Stimulated activated memory B cell treated with anti-CD40 and anti-IgM and Interleukin-4, amounts not matched to agents 10 μg/mL and 1 μg/mL and 100 μg/mL, for 72 hours (primary cell): ENCODE measurements at places on chromosomes 2 and 18.

GRCh38 chr2:42922790-42923579, 130.6 kb upstream of the HAAO start:
- no peak for ATAC-seq

DNA sequence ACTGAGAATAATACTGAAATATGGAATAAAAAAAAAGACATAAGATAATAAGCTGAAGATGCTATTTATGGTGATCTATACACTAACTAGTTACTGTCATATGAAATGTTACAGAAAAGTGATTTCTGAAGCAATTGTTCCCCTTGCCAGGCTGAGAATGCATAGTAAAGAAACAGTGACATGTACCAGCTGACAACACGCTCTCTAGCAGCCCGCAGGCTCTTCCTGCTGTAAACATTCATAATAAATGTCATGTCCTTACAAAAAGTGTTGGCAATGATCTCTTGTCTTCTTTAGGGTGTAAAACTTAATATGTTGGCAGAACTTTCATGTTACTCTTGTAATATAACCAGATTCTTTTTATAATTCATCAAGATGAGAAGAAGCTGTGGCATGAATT, 1171.3 kb downstream of the DSC3 start:
- no peak for ATAC-seq

GRCh38 chr18:79107886-79108285, 38.7 kb downstream of the ATP9B start:
- ATAC-seq, result no peak

DNA sequence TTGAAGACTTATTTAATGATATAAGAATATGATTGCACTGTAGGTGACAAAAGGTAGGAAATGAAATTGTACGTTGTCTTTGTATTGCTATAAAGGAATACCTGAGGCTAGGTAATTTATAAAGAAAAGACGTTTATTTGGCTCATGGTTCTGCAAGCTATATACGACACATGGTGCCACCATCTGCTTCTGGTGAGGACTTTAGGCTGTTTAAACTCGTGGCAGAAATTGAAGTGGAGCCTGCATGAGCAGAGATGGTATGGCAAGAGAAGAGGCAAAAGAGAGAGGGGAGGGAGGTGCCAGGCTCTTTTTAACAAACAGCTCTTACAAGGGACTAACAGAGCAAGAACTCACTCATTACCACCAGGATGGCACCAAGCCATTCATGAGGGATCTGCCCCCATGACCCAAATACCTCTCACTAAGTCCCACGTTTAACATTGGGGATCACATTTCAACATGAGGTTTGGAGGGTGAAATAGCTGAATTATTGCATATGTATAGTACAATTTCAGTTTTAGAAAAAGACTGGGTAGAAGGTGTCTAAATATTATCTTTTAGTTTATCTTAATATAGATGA, 86.8 kb downstream of the GULP1 start:
- ATAC-seq, result no peak

DNA sequence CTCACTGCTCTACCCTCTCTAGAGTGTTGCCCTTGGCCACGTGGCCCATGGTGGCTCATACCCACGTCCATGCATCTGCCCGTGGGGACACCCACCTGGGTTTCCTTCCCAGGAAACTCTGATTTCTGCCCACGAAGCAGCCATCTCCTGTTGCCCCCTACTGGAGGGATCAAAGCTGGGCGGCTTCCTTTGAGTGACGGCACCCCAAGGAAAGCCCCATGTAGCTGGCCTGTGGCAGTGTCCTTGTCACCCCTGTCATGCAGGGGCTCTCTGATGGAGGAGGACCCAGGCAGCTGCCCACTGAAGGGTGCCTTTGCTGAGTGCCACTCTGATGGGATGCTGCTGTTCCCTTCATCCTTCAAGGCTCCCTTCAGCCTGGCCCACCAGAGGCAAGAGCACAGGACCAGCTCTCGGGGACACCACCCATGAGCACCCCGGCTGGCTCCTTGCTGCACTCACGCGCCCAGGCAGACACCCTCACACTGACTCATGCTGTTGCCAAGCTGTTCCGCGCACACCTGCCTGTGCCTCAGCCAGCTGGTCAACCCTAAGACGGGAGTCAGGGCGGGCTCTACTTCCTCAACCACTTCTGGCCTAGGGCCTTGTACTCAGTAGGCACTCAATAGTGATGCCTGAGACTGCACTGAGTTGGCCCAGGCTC, 101.1 kb downstream of the CTIF start:
- ATAC-seq, result no peak

DNA sequence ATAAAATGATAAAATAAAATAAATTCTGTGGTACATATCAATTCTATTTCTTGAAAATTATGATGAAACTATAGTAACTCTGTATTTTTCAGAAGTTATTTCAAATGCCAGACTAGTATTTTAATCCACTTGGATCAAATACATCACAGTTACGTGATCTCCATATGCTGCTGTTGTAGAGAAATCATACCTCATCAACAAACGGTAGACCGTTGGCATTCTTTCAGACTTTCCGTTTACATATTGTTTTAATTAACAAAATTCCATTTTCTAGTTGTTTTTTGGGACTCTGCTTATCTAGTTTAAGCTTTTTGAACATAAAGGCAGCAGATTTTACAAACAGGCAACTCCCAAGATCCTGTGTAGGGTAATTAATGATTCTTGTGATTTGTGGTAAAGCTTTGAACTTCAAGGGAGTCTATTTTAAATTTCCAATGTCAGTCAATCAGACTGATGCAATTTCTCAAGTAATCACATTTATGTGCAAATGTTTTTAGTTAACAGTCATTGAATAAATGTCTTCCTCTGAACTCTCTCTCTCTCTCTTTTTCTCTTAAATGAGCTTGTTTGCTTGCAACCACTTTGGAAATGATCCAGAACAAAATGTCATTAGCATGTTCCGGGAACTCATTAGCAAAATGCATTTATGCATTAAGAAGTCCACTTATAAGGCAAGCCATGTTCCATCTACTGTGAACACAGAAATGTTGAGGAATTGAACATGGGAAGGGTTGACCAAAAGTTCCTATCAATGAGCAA, 31.8 kb downstream of the NYAP2 start:
- ATAC-seq, result no peak

- no peak for ATAC-seq
Measured at GRCh38 chr2:38296197-38296780, 80.8 kb downstream of the ATL2 start.

- no peak for ATAC-seq
Measured at GRCh38 chr2:147524912-147525311, 319.9 kb upstream of the ACVR2A start.

- peak; percentile 93 for ATAC-seq
Measured at GRCh38 chr2:203811491-203812221, 55.9 kb upstream of the CTLA4 start.

- peak; percentile 31 for ATAC-seq
Measured at GRCh38 chr2:85753525-85754312, at the start of gene ATOH8. TSS of gene ATOH8 (plus strand) at chr2:85753991. CDS start at chr2:85754190, 199 bp downstream.

GRCh38 chr2:216044883-216045486, 31.6 kb upstream of the MREG start:
- no peak for ATAC-seq

GRCh38 chr2:17628349-17629261, 88.1 kb downstream of the VSNL1 start:
- ATAC-seq, result no peak

DNA sequence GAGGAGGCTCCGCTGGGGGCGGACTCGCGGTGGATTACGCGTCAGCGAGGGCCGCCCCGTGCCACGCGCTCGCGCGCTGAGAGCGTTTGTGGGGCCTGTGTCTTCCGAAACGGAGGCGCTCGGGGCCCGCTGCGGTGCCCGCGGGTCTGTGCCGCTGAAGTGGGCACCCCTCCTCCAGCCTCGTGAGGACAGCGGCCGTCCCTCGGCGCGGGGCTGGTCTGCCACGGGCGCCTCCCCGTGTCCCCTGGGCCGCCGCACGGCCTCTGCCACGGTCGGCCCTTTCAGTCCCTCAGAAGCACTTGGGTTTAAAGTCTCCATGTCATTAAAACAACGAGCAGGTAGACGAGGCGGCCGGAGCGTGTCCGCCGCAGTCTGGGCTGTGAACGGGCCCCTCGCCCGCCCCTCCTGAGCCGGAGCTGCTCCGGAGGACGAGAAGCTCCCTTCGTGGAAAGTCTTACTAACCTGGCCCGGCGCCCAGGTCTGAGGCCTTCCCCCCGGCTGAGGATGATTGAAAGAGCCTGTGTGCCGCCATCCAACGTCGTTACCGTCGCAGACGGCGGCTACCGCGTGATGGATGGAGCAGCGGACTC, 97.6 kb downstream of the NFATC1 start:
- no peak for ATAC-seq

DNA sequence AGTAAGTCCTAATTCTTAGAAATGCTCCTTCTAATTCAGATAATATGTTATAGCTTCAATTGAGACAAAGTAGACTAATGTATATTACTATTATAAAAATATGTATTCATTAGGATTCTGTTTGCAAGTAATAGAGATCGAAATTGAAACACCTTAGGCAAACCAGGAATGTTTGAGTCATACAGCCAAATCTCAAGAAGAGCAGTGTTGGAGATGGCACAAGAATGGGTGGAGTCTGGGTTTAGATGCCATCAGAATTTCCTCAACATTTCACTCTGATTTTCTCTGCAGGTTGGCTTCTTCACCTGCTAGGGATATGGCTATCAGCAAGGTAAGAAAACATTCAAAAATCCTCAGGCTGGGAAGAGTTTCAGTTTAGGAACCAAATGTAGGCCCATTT, 405.4 kb downstream of the CCDC85A start:
- ATAC-seq, result no peak

GRCh38 chr2:32496662-32497061, 131.2 kb upstream of the TTC27 start:
- ATAC-seq, result no peak

GRCh38 chr2:8685697-8686358, 4.0 kb downstream of the ID2 start:
- ATAC-seq, result peak; percentile 67

DNA sequence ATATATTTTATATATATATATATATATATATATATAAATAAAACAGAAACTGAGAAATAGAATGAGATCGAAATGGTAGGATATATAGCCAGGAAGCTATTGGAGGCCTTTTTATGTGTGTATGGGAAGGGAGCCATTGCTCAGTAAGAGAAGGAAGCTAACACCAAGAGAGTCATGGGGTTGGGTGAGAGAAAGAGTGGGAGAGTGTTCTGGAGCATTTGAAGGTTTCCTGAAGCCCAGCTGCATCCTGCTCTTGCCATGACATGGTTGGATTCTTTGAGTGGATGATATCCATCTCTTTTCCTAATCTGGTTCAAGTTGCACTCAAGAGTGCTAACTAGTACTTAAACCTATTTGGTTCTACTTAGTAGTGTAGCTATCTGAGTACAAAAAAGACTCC, 282.3 kb downstream of the DYSF start:
- no peak for ATAC-seq

GRCh38 chr2:72788756-72789155, 37.1 kb downstream of the EXOC6B start:
- no peak for ATAC-seq

DNA sequence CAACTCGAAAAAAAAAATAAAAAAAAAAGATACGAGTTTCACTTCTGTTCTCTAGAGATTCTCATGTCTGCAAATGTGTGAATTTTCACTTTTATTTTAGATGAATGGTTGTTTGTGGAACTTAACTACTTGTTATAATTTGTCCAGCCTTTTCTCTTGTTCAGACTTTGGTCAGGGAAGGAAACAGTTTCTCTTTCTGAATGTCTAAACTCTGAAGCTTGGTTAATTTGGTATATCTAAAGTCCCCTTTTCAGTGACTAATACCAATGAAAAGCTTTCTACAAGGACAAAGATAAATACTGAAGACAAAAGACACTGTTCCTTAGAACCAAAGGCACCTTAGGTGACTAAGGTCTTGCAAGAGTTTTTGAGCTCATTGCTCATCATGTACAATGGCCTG, 144.4 kb upstream of the PIEZO2 start:
- no peak for ATAC-seq

DNA sequence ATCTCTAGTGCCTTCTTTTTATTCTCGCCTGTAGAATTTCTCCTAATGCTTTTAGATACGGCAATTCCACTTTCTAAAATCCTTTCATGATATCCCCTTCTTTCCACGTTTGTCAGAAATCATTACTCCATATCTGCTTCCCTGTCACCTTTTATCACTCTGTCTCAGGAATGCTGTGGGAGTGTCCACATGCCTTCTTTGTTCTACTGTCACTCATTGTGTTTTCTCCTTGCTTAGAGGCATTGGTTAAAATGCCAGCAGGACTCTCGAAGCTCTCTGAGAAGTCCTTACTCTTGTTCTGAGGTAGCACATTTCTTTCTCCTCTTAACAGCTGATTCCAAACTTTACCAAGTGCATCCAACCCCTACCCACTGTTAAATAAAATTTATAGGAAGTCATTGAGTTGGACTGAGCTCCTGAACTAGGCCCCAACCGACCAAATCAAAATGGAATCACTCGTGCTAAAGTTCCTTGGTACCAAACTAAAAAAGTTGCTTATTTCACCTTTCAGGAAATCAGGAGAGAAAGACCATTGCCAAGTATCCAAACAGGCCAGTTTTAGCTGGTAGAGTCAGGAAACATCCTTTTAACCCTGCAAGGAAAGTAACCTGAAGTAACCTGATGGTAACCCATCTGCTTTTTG, 10.6 kb upstream of the GALNT5 start:
- ATAC-seq, result no peak

DNA sequence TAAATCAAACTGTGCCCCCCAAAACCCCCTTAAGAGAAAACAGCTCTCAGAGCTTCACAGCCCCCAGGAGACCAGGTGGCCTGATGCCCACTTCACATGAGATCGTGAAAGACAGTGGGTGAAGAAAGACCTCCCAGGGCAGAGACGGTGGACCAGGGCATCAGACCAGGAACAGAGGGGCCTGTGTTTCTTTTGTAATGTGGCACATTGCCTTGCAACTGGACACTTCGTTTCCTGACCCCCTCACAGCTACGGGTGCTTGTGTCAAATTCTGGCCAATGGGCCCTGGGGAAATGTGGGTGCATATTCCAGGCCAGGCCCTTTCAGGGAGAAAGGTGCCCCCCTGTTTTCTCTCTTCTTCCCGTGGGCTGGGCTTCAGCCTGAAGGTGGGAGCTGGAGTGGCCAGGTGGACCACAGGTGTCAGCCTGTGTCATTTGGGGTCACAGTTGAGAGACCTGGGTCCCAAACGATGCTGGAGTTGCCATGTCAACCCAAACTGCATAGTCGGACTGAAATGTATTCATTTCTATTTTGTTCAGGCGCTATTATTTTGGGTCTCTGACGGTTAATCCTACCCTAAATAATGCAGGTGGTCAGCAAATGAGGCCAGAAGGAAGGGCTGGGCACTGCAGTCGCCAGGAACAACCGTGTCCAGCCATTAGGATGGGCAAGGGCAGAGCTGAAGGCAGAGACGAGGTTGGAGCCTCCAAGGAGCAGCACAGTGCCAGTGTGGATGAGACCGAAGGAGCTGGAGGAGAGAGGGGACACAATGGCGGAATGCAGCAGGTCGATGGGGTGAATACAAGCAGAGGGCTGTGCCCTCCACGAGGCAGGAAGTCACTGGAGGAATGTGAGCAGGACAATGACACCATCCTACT, 338.2 kb downstream of the EIPR1 start:
- no peak for ATAC-seq

- no peak for ATAC-seq
Measured at GRCh38 chr2:5067816-5068215, 624.4 kb upstream of the SOX11 start.
